Epithelial cell of esophagus (primary cell): ENCODE measurements at places on chromosomes 1 and 21.

DNA sequence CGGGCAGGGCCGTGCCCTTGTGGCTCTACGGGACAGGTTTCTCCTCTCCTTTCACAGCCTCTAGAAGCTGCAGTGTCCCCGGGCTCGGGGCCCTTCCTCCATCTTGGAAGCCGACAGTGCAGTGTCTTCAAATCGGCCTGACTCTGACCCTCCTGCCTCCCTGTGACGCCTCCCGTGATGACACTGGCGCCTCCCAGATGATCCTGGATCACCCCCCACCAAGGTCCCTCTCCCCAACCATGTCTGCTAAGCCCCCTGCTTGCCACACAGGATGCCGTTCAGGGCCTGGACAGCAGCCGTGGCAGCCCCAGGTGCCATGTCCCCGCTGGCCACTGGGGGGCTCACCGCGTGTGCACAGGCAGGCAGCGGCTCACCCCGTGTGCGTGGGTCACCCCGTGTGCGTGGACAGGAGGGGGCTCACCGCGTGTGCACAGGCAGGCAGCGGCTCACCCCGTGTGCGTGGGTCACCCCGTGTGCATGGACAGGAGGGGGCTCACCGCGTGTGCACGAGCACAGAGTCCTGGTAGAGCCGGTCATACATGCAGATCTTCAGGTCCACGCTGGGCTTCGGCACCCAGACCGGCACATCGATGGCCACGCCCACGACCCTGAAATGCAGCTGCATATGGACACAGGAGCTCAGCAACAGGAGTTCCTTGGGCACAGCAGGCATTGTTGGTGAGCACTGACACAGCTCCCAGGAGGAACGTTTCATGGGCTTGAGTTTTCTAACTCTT, 24.9 kb upstream of the TMEM52 start:
- peak; percentile 36 for DNase-seq

GRCh38 chr1:157540160-157540748, 12.1 kb downstream of the FCRL5 start:
- no peak for DNase-seq

- DNase-seq = peak; percentile 47
These were observed 358.1 kb downstream of the LRRIQ3 start for GRCh38 chr1:73839922-73840321.

DNA sequence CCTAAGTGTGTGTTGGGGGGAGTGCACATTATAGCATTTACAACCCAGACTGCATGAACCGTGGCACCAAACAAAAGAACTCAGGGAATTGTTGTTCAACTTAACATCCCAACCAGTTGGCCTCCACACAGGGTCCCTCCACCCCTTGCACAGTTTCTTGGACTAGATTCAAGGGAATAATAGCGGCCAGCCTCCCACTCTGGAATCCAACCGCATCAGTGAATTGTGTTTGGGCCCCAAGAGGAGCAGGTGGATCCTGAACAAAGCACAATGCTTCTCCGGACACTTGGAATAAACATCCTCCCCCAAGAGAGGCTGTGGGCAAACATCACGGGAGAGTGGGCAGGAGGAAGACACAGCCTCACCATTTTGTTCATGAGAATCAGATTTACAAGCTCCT, 18.2 kb downstream of the CD34 start:
- no peak for DNase-seq

- no peak for DNase-seq
These were observed 29.4 kb upstream of the SSX2IP start for GRCh38 chr1:84719543-84720217.

DNA sequence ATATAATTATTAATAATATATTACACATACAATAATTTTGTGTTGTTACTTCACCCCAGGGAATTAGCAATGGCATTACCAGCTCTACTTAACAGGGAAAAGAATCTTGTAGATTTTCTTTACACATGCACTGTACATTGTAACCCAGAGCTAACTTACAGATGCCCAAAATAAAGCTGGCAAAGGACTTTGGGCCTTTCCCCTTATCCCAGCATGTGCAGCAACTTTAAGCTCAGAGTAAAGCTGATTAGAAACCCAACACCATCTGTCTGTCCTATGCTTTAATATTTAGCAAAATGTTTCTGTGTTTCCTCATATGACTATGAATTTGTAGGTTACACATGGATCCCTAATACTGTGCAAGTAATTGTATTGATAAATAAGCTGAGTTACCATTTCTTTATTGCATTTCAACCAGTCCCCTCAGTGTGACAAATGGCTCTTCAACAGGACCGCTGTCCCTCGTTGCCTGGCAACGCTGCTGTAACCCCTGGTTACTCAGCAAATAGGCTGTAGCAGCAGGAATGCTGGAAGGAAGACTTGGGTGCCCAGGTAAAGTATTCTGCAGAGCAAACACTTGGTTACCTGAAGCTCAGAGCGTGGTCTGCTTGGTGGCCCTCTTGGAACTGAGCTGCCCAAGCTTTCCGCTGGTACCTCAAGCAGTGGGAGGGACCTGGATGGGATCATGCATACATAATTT, at the start of gene USH2A:
TSS of gene USH2A (minus strand) at position 628 of the 700 bp plus-strand sequence. CDS start 1,112 bp downstream, outside the sequence.
- DNase-seq = no peak

DNA sequence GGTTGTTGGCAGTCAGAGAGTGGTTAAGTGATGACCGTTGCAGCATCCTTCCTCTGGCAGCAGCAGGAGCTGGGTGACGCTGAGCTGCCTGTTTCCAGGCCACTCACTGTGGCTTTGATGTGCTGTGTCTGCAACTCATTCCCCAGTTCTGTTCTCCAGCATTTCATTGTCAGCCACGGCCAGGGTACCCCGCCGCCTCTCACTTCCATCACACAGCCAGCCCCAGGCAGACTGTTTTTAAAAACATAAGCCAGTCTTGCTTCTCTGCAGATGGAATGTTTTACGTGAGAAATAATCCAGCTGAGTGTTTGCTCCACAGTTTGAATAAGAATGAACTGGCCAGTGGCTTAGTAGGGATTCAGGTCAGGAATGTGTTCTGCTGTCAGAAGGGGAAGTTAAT, 21.5 kb upstream of the ST6GALNAC3 start:
- DNase-seq = no peak

DNA sequence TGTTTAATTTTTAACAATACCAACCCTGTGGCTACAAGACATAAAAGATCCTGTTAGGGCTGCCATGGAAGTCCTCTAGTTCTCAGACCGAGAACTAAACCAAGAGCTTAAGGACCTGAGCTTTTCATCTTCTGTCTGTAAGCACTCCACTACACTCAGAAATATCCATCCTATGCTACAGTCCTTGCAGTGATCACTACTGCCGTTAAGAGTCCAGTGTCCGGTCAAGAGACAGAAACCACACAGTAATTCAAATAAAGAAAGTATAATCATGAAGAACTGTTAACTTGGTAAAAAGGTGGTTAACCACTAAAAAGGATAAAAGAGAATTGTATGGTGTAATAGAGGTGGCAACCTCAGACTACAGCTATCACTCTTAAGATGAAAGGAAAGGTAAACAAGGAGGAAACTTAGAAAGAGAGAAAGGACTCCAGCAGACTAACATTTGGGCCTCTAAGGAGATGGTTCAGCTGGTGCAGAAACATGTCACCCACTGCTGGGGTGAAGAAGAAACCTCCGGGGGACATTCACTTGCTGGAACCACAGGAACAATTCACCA, 22.1 kb upstream of the PRDX6 start:
- DNase-seq = no peak

DNA sequence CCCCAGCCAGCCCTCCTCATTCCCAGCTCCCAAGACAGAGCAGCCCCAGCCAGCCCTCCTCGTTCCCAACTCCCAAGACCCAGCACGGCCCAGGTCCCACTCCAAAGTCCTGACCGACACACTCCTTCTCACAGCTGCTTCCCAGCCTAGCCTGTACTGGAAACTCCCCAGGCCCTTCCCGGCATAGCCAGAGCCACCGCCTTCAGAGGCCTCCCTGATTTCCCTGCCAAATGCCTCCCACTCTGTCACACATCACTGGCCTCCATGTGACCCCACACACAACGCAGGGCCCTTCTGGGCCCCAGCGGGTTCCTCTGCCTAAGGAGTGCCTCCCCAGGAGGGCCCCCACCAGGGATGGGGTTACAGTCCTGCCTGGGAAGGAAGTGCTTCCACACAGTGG, 2.8 kb downstream of the UBE2J2 start:
- DNase-seq = no peak

- peak; percentile 99 for DNase-seq
These were observed 100.2 kb downstream of the SIPA1L2 start for GRCh38 chr1:232529747-232530146.

- DNase-seq = peak; percentile 53
These were observed 56.9 kb upstream of the IVNS1ABP start for GRCh38 chr1:185373813-185374529.

GRCh38 chr1:42937836-42938644, 20.6 kb downstream of the SLC2A1 start:
- peak; percentile 68 for DNase-seq

DNA sequence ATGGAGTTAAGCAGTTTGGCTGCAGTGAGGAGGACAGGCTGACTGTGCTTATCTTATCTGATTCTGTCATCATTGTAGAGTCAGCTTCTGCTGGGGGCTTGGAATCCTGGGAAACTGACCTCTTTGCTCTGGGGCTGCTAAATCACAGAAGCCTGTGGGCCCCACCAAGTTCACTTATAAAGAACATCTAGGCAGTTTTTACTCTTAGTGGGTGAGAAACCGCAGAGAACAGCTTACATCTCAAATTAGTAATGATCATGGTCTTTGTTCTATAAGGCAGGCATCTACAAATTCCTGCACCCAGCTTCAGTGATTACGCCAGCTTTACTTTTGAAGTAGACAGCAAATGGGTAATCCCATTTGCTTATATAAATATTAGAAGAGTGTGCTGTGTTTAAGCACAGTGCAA, 75.7 kb downstream of the ZC3H11B start:
- no peak for DNase-seq

DNA sequence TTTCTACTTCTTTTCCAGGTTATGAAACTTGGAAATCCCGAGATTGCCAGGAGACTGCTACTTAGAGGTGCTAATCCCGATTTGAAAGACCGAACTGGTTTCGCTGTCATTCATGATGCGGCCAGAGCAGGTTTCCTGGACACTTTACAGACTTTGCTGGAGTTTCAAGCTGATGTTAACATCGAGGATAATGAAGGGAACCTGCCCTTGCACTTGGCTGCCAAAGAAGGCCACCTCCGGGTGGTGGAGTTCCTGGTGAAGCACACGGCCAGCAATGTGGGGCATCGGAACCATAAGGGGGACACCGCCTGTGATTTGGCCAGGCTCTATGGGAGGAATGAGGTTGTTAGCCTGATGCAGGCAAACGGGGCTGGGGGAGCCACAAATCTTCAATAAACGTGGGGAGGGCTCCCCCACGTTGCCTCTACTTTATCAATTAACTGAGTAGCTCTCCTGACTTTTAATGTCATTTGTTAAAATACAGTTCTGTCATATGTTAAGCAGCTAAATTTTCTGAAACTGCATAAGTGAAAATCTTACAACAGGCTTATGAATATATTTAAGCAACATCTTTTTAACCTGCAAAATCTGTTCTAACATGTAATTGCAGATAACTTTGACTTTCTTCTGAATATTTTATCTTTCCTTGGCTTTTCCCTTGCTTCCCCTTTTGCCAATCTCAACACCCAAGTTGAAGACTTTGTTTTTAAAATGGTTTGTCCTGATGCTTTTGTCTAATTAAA, 4.0 kb downstream of the CDKN2C start:
- no peak for DNase-seq

- DNase-seq = peak; percentile 61
These were observed 950 bp upstream of the INKA2 start for GRCh38 chr1:111739925-111740765.

DNA sequence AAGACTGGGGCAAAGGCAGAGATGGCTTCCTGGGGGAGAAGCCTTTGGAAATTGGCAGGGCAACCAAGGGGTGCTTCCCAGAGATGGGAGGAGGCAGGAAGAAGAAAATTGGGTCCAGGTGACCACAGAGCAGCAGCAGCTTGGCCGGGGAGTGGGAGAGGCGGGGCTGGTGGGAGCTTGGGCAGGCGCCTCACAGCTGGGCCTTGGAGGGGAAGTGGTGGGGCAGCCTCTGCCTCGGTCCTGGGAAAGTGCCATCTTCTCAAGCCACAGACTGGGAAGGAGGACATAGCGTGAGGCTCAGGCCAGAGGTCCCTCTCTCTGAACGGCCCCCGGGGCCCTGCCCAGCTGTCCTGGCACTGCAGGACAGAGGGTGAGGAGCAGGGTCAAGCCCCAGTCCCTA, 24.0 kb upstream of the WASF2 start:
- no peak for DNase-seq

DNA sequence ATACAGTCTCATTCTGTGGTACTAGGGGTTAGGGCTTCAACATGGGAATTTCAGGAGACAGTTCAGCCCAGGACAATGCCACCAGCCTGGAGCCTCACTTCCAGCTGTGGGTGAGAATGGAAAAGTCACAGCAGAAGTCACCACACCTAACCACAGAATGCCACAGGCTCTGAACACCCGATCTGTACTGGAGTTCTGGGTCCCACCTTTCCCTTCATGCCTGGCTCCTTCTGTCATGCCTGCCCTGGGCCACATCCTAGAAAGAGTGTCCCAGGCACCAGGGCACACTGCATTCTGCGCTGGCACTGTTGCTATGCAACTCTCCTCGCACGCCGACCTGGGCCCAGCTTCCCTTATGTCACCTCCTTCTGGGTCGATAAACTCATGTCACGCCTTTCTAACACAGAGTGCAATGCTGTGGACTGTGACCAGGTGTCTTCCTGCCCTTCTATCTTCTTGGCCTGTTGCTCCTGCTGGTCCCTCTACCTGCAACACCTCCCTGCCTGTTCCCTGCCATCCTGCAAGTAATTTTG, 21.2 kb downstream of the RCSD1 start:
- DNase-seq = no peak
